Coronary artery (tissue), 2 donors: ENCODE measurements at places on chromosomes 2 and 18.

DNA sequence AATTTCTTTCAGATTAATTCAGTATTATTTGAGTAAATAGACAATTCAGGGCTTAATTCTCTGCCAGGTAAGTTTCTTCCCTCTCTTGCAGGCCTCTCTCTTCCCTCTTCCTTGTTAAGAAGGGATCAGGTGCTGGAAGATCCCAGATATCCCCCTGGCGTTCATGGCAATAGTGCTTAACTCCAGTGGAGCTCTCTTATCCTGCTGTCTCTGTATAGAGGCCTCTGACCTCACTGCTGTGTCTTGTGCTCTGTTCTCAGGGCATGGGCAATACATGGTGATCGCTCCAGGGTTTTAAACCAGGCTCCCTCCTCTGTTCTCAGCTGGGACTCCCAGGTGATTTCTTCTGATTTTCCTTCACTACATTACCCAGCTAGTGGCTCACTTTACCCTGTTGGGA, 226.8 kb downstream of the MC4R start:
- no peak for DNase-seq

DNA sequence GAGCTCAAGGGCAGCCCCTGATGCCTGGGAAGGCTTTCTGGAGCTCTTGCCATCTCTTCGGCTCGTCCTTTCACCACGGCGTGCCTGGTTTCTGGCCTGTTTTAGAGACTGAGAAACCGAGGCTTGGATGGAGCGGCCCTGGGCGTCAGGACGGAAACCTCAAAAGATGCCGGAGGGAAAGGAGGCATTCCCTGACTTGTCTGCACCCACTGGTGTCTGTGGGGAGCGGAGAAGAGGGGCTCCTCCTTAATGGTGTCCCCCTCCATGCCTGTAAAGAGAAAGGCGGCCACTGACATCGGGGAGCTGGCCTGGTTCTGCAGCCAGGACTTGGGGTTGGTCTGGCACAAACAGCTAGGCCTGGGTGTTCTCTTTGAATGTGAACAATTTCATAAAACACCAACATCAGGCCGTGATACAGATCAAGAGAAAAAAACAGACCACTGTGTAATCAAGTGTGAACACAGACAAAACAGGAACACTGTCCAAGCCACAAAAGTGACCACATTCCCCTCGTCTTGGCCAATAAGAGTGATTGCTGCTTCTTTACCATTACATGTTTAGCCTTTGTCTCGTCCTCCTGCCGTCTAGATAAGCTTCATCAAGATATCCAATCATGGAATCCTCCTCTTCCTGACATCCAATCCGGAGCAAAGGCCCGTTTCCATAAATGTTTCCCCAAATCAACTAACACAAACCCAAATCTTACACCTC, 633 bp upstream of the ILKAP start:
- DNase-seq: no peak

- DNase-seq: no peak
Observed at GRCh38 chr2:222318712-222319585, 20.2 kb upstream of the PAX3 start.

DNA sequence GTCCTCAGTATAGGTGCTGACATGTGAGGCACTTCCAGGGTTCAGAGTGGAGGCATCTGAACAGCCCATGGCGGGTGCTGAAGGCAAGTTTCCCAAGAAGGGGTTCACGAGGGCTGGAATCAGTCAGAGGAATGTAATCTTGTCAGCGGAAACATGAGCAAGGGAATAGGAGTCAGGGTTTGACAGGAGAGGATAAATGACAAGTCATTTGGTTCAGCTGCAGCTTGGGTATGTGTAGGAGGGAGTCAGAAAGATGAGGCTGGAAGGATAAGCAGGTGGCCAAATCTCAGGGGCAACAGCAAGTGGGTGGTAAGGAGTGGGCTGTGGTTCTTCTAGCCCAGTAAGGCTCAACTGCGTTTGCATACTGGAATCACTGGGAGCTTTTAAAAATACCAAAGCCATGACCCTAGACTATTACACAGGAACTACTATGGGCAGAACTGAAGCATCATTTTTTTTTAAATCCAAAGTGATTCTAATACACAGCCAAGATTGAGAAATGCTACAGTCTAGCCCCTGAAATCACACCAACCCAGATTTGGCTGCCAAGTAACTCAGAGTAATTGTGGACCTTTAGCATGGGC, 41.8 kb upstream of the NAB1 start:
- no peak for DNase-seq
